ENCODE measurements at places on chromosomes 13 and 19.

- DNase-seq: no peak
These were observed 1.7 kb upstream of the S1PR4 start for GRCh38 chr19:3176715-3177501.

DNA sequence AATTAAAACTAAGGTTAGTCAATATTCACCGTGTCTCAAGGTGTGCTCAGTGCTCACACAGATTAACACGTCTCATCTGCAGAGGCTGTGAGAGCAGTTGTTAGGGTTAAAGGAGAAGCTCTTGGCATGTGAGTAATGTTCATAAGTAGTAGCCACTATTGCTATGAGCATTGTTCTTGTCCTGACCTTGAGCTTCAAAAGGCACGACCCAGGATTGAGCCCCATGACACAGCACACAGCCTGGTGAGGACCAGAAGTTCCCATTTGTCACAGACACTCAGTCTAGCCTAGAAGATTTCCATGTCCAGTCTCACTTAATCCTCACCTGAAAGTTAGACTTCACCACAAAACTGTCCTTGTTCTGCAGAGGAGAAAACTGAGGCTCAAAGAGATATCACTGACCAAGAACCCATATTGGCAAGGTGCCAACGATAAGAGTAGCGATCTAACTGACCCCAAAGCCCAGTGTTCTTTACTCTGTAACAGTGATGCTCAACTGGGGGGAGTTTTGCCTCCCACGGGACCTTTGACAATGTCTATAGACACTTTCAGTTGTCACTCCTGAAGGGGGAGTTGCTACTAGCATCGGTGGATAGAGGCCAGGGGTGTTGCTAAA lies 26.0 kb downstream of the FPR3 start:
- DNase-seq: no peak

- no peak for DNase-seq
These were observed 537.6 kb downstream of the EFNB2 start for GRCh38 chr13:105997581-105998550.

DNA sequence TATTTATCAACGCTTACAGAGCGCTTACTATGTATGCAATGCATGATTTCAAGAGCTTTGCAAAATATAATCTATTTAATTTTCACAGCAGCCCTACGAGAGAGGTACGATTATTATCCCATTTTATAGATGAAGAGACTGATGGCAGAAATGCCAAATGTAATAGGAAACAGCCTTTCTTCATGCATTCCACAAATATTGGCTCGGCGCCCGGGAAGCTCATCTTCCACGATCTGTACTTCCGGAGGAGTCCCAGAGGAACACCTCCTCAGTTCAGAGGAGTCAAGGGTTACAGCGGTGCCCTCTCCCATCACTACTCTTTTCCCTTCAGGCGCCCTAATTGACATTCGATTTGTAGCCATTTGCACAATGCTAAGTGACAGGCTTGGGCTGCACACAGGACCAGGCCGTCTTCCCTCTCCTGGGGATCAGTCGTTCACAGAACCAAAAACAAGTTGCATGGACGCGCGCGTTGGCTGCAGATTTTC lies 1.1 kb upstream of the ARHGAP35 start:
- no peak for DNase-seq

DNA sequence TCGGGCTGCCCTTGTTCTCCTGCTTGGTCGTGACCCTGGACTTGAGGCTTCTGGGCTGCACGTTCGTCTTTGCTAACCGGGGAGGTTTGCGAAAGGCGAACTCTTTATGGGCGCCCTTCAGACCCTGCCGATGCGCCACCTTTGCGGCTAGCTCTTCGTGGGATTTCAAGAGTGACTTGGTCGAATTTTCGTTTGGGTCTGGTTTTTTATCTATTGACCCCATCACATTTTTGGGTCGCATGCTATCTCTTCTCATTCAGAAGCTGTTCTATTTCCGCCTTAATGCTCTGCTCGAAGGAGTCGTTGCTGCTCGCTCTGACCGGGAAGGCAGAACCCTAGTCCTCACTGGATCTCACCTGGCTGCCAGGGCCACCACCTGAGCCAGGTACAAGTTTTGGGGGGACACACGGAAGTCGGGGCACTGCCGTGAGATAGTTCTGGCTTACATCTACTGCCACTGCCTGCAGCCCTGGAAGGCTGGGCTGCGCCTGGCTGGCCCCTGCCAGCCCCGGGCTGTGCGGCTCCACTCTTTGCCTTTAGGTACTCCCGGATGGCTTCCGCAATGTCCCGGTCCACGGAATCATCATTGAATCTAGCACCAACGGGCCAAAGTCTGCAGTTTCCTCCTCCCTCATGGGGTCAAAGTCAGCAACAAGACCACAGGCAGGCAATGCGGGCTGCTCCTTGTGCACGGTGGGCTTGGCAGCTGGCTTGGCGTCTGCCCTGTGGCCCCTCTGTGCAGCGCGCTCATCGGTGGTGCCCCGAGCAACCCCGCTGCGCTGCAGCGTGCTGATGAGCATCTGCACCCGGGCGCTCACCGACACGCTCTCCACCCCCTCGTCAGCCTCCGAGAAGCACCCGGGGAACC lies 16.2 kb downstream of the RB1 start:
- DNase-seq: no peak

DNA sequence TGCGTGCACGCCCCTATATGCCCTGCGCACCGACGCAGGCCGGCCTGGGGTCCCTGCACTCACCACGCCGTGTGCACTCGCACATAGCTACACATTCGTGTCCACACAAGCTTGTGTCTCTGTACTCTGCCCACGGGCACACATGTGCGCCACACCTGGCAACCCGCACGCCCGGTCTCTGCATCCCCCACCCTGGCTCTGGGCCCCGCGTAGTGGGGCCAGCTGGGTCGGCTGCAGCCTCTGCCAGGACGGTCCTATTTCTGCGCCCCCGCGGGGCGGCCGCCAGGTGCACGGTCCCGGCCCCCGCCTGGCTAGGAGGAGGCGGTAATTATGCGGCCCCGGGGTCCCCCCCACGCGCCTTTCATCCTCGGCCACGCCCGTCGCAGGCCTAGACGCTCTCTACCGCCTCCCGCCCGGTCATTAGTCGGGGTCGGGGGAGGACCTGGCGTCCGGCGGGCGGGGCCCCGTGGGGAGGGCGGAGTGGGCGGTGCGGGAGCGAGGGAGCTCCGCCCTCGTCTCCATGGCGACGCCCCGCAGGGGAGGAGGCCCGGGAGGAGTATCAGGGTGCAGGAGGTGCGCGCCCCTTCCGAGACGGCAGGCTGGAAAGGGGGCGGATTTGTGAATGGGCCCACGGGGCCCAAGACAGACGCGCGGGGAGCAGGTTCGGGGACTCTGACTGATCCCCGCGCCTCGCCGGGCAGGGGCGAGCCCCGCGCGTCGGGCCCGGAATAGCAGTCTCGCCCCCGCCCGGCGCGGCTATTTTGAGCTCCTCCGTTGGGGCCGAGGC lies 2.8 kb upstream of the CIRBP start:
- DNase-seq: no peak

DNA sequence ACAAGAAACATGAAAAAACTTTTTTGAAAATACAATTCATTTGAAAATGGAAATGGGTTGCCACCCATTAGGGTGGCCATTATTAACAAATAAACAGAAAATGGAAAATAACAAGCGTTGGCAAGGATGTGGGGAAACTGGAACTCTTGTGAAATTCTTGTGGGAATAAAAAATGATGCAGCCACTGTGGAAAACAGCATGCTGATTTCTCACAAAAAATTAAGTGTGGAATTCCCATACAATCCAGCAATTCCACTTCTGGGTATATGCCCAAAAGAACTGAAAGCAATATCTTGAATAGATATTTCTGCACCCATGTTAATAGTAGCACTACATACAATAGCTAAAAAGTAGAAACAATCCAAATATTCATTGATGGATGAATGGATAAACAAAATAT lies 165.2 kb downstream of the DCLK1 start:
- no peak for DNase-seq

GRCh38 chr13:106450991-106451390 lies 84.5 kb downstream of the EFNB2 start:
- DNase-seq: no peak

GRCh38 chr13:33677215-33677614 lies 140.7 kb upstream of the RFC3 start:
- no peak for DNase-seq

- DNase-seq: no peak
These were observed 6.0 kb upstream of the CCER2 start for GRCh38 chr19:38917921-38918491.

- DNase-seq: no peak
These were observed 212.5 kb downstream of the DLEU7 start for GRCh38 chr13:50631041-50631440.

GRCh38 chr13:39699274-39699673 lies 43.8 kb downstream of the COG6 start:
- no peak for DNase-seq

- no peak for DNase-seq
These were observed 630 bp downstream of the COQ8B start for GRCh38 chr19:40716031-40716481.

DNA sequence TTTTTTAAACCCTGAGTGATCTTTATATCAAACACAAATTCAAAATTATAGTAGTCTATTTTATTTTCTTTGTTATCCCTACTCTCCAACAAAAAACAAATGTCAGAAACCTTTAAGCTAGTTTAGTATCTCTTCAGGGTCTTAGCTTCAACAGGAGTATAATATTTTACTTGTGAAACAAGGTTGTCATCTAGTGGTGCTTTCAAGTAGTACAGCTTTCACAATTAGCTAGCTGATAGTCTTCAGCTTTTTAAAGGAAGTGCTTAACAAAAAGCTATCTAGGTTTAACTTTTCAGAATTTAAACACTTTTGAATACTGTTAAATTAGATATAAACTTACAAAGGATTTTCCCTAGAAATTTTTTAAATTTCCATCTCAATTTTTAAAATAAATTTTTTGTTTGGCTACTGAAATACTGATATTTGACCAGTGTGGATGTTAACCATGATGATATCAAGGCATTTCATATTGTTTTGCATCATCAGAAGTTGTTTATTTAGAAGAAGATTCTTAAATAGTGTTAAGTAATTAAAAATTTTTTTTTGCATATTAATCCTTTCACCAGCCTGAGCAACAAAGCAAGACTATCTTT lies 34.2 kb downstream of the TDRD3 start:
- DNase-seq: peak; percentile 25

- no peak for DNase-seq
These were observed 22.0 kb downstream of the MIER2 start for GRCh38 chr19:322616-323015.

DNA sequence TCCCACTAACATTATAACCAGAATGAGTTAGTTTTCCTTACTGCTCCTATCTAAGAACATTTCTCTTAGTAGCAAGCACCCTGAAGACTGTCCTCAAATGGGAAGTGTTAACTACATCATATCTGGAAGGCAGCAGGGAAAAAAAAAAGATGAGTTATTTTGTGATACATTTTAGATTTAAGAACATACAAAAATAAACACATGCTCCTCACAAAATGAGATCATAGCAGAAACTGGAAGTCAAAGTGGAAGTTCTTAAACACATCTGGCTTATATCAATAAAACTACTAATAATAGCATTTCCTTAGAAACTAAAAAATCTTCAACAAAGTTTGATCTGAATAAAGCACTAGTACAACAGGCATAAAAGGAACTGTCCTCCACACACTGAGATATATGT lies 70.4 kb downstream of the SLITRK6 start:
- no peak for DNase-seq

- no peak for DNase-seq
These were observed 42.7 kb downstream of the ANKRD10 start for GRCh38 chr13:110872034-110872767.

DNA sequence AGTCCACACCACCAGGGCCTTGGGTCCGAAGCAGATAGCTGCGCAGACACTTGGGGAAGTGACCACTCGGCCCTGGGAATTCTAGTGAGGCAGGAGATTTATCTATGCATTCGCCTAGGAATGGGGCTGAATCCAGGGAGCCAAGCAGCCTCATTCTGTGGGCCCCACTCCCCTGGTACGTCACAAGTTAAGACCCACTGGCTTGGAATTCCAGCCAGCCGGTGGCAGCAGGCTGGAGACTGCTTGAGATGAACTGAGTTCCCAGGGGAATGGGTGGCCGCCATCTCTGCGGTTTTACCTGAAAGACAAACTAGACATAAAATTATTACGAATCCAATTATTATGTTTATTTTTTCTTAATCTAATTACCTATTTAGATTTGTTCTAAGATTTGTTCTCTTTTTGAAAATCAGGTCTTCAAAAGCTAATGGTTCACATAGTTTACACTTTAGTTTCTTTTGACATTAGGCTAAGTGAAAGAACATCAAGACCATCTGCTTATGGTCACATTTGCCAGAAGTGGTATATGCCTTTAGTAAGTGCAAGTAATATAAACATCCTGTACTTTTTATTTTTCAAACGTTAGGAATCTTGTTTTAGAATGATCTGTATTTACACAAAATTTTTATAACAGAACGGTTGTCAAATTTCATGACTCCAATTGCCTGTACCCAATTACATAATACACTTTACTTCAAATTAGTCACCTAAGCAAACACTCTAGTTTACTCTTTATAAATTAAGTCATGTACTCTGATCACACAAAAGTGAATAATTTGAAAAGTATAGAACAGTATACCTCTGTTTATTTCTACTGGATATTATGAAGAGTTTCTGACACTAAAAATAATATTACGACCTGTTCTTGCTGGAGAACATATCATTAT lies 74.4 kb downstream of the SLITRK6 start:
- peak; percentile 89 for DNase-seq

DNA sequence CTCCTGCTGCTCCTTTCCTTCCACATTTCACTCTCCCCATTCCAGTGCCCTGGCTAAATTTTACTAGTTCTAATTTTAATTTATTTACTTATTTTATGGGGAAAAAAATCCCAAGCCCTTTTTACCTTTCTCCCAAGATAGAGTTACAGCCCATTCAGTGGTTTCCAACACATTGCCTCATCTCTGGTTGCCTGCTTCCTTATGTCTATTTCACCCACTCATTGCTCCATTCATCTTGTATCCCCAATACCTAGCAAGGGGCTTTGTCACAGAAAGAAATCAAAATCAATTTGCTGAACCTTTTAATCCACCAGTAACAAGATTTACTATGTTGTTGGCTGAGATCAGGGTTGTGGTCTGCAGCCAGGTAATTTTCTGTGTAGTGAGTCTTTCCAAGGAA lies 55.9 kb downstream of the LHFPL6 start:
- DNase-seq: no peak

DNA sequence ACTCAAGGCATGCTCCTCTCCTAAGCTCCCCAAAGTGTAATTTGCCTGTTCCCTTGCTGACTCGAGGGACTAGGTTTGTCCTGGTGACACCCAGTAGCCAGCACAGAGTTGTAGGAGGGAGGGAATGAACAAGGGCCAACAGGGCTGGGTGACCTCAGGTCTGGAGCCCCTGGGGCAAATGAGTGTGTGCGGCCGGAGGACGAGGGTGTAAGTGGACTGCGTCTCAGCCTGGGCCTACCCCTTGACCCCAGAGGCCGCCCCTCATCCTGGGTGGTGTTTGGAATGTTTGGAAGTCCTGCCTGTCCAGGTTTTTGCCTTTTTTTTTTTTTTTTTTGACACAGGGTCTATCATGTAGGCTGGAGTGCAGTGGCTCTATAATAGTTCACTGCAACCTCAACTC lies 1.3 kb upstream of the ZNF653 start:
- DNase-seq: no peak
